ENCODE measurements at places on chromosomes 16 and 17. TPM values are rescaled to one million over a fixed set of nuclear protein-coding genes. Genes with fewer than 3 reads are reported as not detected.

Gene SAMD14
- total RNA-seq, result 1.2 TPM

DNA sequence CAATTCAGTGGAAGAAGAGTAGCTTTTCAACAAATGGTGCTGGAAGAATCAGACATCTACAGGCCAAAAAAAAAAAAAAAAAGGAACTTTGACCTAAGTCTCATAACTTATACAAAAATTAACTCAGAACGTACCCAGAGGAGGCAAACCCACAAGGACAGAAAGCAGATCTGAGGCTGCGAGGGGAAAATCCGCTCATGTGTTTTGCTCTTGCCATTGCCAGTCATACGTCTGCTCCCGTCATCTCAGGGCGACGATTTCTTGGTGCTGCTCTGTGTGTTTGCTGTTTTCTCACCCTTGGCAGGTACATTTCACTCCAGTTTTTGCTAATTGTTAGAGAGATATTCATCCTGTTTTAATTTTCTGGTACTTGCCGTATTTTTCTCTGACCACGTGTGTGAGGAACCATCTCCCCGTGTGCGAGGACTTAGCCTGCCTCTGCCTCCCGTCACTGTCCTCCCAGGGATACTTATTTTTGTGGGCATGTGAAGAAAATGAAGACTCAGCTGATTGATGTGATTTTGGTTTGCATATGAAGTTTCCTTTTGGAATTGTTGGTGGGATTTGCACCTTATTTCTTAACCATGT, 33.4 kb upstream of the ACSF3 start:
- DNase-seq, result no peak

DNA sequence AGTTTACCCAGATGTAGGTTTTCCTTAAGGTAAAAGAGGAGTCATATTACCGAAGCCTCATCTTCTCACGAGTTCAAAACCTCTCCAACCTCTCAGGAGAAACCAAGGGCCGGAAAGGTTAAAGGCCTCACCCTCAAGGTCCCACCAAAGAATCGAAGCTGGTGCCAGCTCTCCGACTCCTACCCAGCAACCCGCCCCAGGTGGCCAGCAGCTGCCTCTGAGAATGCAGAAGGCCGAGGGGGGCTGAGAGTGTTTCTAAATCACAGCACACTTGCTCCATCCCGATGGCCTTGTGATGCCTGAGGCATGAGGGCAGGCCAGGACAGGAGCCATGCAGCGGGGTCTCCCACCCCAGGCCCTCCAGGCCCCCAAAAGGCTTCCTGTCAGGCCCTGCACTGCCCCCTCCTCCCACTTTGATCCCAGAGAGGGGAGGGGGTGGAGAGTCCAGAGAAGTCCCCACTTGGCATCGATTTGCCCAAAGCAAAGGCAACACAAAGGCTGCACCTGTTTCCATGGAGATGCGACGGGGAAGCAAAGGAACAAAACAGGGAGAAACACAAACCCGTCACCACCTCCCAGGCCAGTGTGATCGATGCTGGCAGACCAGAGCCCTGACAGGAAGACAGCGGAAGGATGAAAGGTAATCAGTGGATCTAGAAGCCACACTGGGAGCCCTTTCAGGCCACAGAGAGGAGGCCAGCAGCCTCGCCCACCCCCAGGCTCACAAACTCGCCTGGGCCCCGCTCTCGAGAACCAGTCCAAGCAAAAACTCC, 39.0 kb downstream of the CUEDC1 start:
- peak; percentile 48 for DNase-seq

- DNase-seq, result no peak
Observed at GRCh38 chr17:1181753-1182137, 2.0 kb upstream of the ABR start.

GRCh38 chr16:56181401-56181800, 9.9 kb upstream of the GNAO1 start:
- DNase-seq, result no peak

Data from left ventricle myocardium superior (tissue), 1 donor.